ENCODE measurements at places on chromosomes 1 and 21.

- DNase-seq, result no peak
Measured at GRCh38 chr1:64192290-64192689, 11.1 kb upstream of the UBE2U start.

GRCh38 chr1:174976436-174977108, 23.2 kb upstream of the CACYBP start:
- no peak for DNase-seq

- no peak for DNase-seq
Measured at GRCh38 chr1:234925440-234926263, 203.0 kb downstream of the TOMM20 start.

DNA sequence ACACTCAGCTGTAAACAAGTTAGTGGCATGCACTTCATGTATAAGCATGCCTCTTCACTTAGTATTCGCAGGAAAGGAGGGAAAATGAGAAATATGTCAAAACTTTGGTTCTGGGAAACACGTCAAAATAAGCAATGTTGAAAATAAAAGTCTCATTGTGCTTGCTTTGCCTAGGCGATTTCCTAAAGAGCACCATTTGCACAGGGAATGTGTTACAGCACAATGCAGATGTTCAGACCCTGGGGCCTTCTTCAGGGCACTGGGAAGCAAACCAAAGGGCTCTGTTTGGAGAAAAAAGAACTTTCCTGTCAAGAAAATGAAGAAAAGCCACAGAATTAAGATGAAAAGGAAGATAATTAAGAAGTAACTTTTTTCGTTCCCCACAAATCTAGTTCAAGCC, 98.6 kb upstream of the PLD5 start:
- DNase-seq, result no peak

DNA sequence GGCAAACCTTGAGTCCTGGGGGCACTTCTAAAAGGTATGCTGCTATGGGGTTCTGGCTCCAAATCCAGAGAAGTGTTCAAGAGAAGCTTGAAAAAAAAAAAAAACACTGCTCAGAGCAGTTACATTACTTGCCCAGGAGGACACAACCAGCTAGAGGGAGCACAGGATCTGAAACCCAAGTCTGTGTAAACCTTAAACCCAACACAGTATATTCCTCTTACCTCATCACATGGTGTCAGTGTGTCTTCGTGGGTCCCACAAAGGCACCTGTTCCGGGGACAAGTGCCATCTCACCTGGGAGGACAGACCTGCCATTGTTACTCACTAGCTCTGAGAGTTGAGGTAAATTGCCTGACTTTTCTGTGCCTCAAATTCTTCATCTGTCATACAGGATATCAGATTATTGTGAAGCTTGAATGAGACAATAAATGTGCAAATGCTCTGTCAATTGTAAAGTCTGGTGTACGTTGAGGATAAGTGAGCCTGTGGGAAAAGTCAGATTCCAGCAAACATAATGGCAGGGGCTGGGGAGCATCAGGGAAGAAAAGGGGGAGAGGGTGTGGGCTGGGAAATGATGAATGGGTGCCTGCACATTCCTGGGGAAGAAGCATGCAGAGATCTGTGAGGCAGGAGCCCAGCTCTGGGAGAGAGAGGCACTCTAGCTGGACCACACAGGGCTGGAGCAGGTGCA, 170.4 kb upstream of the ZC3H12A start:
- no peak for DNase-seq

All from activated CD8-positive, alpha-beta memory T cell treated with anti-CD3 and anti-CD28 coated beads, Interleukin-2, amount 50 U/mL, for 4 hours (primary cell).